NCI-H2171 (cell line): ENCODE measurements at places on chromosomes 4 and X.

DNA sequence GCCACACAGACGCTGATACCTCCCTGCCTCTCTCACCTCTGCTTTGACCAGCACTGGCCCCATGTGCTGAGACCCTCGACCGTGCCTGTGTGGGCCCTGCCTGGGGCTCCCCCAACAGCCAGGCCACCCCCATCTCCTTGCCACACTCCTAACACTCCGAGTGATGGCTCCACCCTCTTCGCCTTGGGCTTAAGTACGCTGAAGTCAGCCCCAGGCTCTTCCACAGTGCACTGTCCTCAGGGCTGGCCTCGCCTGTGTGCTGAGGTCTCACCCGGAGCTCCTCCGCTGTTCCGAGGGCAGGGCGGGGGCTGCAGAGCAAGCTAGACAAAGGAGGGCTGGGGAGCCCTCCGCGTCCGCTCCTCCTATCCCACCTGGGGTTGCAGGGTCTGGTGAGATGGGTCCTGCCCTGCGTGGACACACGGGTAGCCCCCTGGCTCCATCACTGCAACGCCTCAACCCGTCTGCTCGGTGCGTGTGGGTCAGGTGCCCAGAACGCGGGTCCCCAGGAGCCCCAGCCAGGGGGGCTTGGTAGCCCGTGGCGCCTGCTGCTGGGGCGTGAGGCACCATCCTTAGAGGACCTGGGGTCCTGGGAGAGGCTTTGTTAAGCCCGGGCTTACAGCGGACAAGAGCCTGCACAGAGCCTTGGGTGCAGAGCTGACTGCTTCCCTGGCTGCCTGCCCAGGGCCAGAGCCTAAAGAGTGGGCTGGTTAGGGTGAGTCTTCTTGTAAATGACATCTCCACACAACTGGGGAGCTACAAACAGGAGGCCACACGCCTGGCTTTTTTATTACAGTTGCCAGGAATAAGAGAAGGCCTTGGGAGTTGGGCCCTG lies 42.6 kb upstream of the NKX1-1 start:
- no peak for DNase-seq

GRCh38 chr4:107760281-107760947 lies 40.4 kb upstream of the PAPSS1 start:
- DNase-seq = no peak

DNA sequence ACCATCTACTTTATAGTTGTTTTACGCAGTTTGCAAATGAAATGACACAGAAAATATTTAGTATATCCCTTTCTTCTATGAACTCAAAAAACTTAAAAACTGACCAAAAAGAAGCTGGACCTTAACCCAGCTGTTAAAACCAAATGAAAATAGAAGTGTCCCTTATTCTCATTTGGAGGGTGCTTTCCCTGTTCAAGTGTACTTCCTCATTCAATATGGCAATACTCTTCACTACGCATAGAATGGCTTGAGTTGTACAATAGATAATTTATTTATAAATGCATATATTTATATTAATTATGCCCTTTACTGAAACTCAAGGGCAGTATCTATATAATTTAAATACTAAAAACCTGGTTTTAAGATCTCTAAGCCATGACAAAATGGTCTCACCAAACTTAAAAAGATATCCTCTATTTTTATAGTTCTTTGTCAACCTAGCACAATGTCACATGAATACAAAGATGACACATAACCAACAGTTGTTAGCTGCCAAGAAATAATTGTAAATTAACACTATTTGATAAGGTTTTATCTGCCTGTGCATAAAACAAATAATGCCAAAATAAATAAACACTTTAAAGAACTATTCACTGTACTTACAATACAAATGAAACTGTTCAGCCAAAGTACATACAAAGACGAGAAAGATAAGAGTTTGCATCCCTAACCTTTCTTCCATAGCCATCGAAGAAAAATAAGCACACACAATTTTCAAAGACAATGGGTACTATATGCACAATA lies 25.2 kb downstream of the YTHDC1 start:
- no peak for DNase-seq

DNA sequence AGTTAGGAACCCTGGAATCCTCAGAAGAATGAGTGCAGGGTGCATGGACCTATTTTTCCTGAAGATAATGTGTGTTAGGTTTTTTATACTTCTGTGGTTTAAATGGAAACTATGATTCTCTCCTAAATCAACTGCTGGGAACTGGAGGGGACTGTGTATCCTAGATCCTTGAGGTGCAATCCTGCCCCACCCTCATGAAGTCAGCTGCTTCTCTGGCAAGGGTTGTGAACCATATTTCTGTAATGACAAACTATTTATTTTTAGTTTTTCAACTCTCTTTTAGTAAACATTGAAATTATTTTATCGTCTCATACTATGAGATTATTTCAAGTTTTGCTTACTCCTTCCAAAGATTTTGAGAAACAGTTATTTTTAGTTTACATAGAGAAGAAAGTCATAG lies 25.8 kb upstream of the VEGFC start:
- no peak for DNase-seq

DNA sequence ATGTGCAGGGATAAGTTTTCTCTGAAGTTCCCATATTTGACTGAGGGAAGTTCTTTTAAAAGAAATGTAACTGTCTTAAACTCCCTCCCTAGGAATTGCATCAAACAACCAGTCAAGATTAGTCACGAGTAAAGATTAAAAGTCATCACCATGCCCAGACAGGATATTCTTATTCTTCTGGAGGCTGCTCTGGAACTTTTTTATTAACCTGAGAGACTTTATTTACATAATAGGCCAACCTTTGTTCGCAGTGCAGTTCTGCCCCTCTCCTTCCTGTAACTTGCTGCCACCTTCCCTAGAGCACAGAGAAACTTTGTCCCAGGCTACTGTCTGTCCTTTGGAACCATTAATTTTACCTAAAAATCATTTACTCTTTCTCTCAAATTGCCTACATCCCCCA lies 9.8 kb upstream of the HERC3 start:
- DNase-seq = no peak

- DNase-seq = no peak
Measured at GRCh38 chr4:42078184-42078801, 74.2 kb downstream of the BEND4 start.

DNA sequence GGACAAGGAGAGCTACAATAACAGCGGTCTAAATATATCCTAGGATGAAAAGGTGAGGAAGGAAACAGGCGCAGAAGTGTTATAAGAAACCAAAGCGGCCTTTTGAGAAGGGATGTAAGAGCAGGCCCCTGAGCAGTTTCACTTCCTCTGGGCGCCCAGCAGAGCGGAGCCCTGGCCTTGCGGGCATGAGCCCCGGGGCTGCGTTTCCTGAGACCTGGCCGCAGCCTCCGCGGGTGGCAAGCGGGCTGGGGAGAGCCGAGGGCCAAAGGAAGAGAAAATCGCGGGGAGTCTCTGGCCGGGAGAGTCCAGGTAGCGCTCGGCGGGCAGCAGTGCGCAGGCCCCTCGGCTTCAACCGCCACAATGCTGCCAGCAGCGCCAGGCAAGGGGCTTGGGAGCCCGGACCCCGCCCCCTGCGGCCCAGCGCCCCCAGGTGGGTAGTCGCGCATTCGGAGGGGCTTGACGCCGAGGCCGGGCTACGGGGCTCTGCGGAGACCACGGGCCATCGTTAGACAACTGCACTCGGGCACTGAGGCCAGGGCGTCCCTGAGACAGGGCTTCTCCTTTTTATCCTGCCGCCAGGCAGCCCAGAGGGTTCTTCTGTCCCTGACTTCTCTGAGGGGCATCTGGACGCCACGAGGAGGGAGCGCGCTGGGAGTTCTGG lies at the start of gene BANK1:
BANK1 (plus strand) TSS at position 210 of the 661 bp plus-strand sequence; CDS start at position 361, 151 bp downstream.
- DNase-seq = no peak

DNA sequence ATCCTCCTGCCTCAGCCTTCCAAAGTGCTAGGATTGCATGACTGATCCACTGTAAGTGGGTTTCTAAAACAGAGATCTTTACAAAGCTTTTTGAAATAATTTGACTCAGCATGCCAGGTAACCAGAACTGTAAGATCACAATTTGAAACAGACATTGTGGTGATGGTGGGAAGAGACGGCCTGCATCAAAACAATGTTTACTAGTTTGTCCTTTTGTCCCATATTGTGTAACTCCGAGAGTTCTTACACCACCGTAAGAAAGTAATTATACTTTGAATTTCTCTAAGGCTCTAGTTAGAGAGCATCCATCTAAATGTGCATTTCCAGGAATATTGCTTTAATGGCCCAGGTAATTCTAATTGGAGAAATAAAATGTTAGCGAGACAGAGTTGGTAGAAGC lies 594 bp upstream of the ARHGAP24 start:
- no peak for DNase-seq

- DNase-seq = no peak
Measured at GRCh38 chr4:109177096-109177810, 125.2 kb downstream of the COL25A1 start.

DNA sequence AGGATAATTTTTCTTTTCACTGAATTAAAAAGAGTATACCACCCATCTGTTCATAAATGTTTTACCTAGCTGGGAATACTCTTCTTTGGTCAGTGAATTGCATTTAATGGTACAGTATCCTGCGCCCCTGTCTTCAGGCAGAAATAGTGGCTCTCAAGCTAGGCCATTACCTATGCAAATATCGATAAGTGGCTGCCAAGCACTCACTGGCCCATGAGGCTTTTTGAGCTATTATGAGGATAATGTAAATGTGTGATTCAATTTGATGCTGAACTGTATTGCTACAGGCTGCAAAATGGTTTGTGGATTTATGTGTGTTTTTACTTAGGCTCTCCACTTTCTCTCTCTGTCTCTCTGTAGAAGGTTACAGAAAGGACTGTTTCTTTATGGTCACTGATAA lies 30.1 kb upstream of the MTMR1 start:
- DNase-seq = no peak

- no peak for DNase-seq
Measured at GRCh38 chrX:129842510-129843208, 1.0 kb downstream of the ZDHHC9 start.

DNA sequence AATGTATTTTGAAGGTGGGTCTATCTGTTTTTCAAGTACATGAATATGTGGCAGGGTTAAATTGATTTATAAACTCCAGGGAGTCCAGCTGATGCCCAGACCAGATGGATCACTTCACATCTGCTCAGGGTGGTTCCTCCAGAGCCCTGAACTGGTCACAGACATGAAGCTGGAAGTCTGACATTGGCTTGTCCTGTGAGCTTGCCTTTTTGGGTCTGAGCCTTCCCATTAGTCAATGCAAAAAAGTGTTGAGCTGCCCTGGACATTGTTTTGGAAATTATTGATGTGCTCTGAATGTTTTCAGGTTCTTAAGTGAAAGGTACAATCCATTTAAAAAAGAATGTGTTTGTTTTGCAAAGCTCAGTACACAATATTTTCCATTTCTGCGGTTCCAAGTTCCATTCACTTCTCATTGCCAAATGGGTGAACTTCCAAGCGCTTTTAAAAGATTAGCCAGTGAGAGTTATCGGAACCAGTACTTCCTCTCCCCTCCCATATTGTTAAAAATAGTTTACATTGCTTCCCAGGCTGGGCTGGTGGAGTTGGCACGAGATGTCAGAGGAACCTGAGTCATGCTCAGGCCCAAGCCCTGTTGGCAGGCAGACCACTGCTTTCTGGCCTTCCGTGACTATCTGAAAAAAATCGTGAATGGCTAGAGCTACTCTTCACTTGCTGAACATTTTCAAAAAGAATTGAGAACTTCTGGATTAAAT lies 52.1 kb downstream of the PDGFRA start:
- DNase-seq = no peak

DNA sequence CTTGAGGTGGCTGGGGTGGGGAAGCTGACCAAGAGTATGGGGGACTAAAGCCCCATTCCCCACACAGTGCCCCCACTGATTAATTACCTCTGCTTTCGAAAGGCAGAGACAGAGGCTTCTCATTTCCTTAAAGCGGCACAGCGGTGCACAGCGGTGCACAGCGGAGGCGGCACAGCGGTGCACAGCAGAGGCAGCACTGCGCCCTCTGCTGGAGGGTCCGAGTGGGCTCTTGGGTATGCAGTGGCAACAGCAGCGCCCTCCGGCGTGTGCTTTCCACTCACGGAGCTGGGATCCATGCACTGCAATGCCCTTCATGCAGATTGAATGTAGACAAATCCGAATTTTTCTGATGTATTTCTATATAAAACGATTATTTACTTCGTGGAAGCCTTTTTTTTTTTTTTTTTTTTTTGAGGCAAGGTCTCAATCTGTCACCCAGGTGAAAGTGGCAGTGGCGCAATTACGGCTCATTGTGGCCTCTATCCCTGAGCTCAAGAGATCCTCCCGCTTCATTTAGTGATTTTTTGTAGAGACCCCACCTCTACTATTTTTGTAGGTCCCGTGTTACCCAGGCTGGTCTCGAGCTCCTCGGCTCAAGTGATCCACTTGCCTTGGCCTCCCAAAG lies 19.7 kb upstream of the PRPS2 start:
- no peak for DNase-seq

DNA sequence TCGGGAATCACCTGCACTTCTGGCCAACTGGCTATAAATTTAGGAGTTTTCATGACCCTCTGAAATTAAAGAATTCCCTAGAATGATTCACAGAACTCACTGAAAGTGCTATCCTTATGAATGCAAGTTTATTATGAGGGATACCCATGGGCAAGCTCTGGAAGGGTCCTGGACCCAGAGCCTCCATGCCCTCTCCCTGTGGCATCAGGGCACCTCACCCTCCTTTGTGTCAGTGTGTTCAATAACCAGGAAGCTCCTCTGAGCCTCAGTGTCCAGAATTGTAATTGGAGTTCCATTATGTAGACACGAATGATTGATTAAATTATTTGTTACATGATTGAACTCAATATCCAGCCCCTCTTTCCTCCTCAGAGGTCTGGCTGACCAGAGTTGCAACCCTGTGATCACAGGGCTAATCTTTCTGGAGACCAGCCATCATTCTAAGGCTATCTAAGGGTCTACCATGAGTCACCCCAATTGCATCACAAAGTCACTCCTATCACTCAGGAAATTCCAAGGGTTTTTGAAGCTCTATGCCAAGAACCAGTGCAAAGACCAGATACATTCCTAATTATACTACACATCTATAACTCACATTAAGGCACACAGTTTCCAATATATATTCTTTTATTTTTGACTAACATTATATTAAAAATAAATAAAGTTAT lies 8.9 kb downstream of the ANXA3 start:
- no peak for DNase-seq

DNA sequence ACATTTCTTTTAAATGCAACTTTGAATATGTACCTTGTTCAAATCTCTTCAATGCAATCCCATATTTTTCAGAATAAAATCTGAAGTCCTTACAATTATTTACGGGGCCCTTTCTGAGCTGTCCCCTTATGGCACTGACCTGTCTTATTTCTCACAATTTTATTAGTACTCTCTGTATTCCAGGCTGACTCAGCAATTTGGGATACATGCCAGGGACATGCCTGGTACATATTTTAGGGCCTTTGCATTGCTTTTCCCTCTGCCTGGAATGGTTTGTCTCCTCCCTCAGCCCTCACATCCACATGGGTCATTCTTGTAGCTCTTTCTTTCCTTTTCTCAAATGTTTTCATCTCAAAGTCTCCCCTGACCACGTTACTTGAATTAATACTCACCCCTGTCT lies 172.2 kb upstream of the TECRL start:
- DNase-seq = no peak

GRCh38 chr4:120688791-120689190 lies 233.7 kb downstream of the PRDM5 start:
- DNase-seq = no peak

- DNase-seq = no peak
Measured at GRCh38 chr4:7646384-7647061, 211.8 kb upstream of the PSAPL1 start.
